ENCODE measurements at places on chromosomes 1 and 21. TPM values are rescaled to one million over a fixed set of nuclear protein-coding genes. Genes with fewer than 3 reads are reported as not detected.
A peak's percentile ranks its signal among the peaks of the same experiment; 100 is the strongest.

DNA sequence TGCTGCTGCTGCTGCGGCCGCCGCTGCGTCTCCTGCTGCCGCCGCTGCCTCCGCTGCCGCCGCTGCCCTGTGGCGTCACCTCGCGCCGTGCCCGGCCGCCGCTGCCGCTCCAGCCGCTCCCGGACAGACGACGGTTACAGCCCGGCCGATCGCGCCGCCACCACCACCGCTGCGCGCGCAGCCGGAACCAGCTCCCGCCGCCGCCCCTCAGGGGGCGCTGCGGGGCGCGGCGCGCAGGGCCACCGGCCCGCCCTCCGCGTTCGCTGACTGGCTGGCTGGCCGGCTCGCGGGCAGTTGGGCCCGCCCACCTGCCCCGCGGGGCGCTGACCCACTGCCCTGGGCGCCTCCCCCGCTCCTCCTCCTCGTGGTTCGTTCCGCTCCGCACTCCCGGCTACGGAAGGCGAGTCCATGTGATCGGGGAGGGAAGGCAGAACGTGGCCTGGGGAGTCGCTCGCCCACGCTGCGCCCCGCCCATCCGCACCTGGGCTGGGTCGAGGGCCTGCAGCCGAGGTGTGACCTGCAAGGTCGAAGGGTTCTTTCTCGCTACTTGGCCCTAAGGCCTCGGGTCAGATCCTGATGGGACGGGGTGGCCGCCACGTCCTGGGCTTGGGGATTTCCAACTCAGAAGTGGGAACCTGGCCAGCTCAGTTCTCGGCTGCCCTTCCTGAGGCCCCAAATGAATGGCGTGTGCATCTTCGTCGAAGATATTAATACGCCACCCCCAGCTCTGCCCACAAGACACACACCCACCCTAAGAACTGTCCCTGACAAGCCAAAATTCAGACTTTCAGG lies at the start of gene PTP4A2:
Gene PTP4A2 (minus strand): TSS at position 185 of the 792 bp plus-strand sequence. CDS start 19,303 bp downstream, outside the sequence.
- peak; percentile 95 for ATAC-seq

GRCh38 chr1:26799479-26800142 lies 11.9 kb downstream of the PIGV start:
- ATAC-seq: peak; percentile 49

DNA sequence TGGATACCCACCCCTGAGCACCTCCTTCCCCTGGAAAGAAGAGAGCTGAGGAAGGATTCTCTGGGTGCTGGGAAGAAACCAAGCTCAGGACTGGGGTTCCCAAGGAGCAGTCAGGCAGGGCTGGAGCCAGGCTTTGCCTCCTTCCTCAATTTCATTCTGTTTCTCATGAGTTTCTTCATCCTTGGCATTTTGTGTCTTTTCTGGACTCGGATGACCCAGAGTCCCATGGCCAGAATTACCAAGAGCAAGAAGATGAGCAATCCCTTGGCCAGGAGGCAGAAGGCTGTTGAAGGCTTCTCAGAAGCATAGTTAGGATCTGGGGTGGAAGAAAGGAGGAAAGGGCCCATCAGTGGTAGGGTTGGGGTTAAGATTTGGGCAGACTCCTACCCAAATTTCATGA lies 2.5 kb downstream of the SLAMF9 start:
- no peak for ATAC-seq

- ATAC-seq: no peak
Measured at GRCh38 chr1:65412984-65413375, 7.5 kb upstream of the LEPR start.

PGD gene
- total RNA-seq: 581 TPM

SMYD3 gene
- total RNA-seq: 6.9 TPM

OLFML3 gene
- 1.6 TPM for total RNA-seq

SPRR1A gene
- 1,843 TPM for total RNA-seq

AIM2 gene
- 0.52 TPM for total RNA-seq
